ENCODE measurements at places on chromosomes 3 and 15.

DNA sequence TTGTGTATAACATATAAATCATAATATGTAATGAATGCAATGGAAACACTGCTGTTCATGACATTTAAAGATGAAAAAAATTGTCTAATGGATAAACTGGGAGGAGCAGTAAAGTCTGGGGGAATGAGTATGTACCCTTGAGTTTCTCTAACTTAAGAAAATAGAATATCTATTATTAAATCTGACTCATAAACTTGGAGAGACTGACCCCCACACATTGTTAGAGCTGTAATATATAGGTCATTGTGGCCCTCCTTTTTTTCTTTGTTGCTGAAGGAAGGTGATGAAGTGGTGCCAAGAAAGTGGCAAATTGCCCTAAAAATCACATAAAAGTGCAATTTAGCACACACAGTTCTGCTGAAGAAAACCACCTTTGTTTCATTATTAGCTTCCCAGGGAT is 389.8 kb upstream of the RARB start:
- no peak for DNase-seq

- no peak for DNase-seq
These were observed 4.1 kb downstream of the P3H2 start for GRCh38 chr3:190116551-190117067.

DNA sequence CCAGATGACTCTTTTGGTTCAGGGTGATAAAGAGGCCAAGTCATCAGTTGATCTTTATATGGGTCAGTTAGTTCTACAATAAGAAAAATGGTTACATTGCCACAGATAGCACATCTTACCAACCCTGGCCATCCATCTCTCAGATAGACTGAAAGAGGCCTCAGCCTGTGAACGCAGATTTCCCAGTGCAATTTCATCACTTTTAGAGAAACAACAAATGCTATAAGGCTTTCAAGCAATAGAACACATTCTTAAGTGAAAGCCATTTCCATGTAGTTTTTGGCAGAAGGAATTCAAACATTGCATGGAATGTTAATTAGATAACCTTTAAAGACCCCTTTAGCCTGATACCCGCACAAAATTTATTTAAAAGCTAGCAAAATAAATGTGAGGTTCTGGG is 200.6 kb upstream of the ZBTB20 start:
- DNase-seq, result no peak

GRCh38 chr3:119547227-119547626 is 12.2 kb downstream of the CD80 start:
- no peak for DNase-seq

DNA sequence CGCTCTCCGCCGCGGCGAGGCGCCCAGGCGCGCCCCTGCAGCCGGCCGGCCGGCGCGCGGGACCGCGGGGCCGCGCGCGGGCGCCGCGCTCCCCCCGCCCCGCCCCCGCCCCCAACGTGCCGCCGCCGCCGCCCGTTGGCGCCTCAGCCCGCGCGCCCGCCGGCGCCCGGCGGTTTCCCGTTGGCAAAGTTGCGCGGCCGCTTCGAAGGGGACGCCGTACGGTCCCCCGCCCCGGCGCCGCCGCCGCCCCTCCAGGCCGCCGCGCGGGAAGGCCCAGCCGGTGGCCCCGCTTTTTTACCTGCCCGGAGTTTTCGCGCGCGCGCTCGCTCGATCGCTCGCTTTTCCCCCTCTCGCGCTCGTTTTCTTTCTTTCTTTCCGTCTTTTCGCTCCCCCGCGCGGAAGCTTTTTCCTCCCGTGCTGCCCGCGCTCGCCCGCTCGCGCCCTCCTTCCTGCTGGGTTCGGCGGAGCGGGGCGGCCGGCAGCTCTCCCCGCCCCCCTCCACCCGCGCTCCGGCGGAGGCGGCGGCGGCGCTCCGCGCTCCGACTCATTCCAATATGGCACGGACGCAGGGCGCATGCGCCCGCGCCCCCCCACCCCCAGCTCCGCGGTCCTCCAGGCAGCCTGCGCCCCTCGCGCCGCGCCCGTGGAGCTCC is at the start of gene SFMBT1:
TSS of gene SFMBT1 (minus strand) at position 556 of the 653 bp plus-strand sequence. CDS start 76,945 bp downstream, outside the sequence.
- DNase-seq, result peak; percentile 42

- no peak for DNase-seq
These were observed 9.6 kb downstream of the KIF7 start for GRCh38 chr15:89645680-89646079.

DNA sequence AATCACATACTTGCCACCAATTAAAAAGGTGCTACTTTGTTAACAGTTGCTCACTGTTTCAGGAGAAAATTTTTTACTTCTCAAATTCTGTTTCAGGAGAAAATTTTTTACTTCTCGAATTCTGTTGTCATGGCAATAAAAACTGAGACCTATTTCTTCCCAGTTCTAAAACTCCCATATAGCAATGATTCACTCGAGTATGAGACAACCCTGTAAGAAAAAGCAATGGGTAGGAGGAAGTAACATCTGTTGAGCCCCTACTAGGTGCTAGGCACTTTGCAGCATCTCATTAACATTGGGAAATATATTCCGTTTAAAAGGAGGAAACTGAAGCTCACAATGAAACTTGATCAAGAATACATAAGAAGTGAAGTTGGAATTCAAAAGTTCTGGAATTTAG is 35.1 kb upstream of the IGSF11 start:
- DNase-seq, result no peak

DNA sequence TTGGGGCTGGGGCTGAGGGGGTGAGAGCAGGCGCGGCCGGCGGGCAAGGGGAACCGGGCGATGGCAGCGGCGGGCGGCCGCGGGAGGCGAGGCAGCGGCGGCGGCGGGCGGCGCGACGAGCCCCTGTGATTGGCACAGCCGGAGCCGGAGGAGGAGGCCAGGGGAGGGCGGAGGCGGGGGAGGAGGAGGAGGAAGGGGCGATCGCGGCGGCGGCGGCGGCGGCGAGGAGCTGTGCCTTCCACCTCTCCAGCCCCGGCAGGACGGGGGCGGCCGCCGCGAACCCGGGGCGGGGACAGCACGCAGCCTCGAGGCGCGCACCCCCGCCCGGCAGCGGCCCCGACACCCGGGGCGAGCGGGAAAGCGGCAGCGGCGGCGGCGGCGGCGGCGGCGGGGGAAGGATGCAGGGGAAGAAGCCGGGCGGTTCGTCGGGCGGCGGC is at the start of gene SLCO3A1:
TSS of gene SLCO3A1 (plus strand) at position 198 of the 437 bp plus-strand sequence.
- DNase-seq, result peak; percentile 50

- no peak for DNase-seq
These were observed 140.0 kb downstream of the PDZRN3 start for GRCh38 chr3:73484656-73485248.

DNA sequence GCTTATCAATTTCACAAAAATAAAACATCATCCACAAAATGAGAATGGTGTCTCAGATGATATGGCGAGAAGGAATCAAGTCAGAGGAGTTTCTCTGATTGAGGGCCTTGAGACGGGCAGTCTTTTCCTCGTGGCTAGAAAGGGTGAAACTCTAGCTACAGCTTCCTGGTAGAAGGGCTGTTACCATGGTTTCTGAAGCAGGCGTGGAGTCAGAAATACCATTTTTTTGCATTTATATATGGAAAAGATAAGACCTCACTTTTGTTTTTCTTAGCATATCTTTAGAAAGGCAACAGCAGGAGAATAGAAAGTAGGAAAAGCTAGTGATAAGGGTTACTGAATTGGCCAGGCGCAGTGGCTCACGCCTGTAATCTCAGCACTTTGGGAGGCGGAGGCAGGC is 17.3 kb upstream of the SAMD7 start:
- DNase-seq, result no peak

- no peak for DNase-seq
These were observed 3.3 kb upstream of the CCDC174 start for GRCh38 chr3:14647976-14648955.

- no peak for DNase-seq
These were observed 78.6 kb downstream of the PEX5L start for GRCh38 chr3:179958143-179958542.

DNA sequence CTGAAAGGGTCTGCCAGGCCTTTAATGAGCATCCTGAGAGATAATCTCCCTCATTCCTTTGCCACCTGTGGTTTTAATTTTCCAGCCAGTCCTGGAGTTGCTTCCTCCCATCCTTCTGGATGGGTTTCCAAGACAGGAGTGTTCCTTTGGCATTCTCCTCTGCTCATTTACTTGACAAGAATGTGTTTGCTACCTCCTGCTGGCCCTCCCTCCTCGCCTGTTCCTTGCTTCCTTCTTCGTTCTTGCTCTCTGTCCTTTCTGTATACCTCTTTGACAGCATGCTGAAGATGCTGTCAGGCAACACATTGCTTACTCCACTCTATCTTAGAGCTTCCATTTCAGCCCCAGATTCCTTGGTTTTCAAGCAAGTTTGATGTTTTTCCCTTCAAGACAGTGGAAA is 46.0 kb downstream of the ERC2 start:
- no peak for DNase-seq
